Activated T-cell treated with anti-CD3 and anti-CD28 coated beads, Interleukin-2, amount 50 U/mL, for 72 hours (primary cell): ENCODE measurements at places on chromosomes 1 and 21.

GRCh38 chr1:168613691-168614231 lies 37.4 kb downstream of the XCL1 start:
- DNase-seq: no peak

DNA sequence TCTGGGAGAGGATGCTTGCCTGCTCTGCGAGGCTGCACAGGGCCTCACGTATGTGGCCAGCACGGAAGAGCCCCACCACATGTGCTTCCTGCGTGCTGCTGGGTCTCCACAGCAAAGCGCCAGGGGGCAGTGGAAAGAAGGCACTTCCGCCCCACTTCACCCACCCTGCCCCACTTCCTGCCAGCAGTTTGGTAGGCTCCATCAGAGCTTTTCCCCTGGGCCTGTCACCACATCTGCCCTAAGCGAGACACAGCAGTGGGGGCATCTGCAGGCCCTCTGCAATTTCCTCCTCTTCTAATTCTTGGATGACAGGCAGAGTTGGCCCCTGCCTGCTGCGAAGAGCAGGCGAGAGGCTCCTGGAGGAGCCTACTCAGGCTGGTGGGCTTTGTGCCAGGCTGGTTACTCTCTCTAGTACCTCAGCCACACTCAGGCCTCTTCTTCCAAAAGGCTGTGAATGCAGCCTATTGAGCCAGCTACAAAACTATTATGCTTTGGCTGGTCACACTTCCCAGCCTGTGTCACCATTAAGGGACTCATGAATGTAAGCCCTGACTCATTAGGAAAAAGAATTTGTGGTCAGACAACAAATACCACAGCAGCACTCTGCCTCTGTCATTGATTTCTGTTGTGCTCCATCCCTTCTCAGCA lies 25.0 kb downstream of the CD244 start:
- peak; percentile 81 for DNase-seq

- DNase-seq: no peak
Measured at GRCh38 chr1:162144268-162144667, 74.8 kb downstream of the NOS1AP start.

GRCh38 chr1:7418442-7419080 lies 352.5 kb upstream of the VAMP3 start:
- no peak for DNase-seq

DNA sequence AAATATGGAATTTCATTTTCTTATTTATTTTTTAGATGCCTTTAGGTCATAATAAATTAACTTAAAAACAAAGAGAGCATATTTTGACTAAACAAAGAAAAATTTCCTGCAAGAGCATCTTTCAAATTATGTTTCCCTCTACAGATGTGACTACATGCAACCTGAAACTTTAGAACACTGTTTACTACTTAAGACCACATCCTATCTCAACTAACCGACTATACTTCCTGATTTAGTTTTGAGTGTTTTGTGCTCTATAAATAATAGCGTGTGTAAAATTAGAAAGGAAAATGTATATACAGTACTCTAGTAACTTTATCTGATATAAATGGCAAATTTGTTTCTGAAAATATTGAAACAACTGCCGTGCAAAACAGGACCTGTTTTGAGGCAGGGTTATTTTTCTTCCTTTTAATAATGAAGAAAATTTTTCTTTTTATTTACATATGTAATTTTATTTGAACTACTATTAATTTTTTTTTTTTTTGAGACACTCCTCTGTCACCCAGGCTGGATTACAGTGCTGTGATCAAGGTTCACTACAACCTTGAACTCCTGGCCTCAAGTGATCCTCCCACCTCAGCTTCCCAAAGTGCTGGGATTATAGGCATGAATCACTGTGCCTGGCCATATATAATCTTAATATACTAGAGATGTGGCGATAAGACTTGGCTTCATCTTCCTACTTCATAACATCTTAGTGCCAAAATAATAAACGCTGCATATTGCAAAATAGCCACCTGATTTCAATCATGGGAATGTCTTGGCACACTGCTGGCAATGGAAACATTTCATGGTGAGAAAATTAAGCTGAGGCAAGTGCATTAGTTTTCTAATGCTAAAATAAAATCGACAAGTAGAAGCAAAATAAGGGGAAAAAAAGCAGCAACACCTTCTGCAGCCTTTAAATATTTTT lies 12.3 kb downstream of the ZRANB2 start:
- DNase-seq: no peak

DNA sequence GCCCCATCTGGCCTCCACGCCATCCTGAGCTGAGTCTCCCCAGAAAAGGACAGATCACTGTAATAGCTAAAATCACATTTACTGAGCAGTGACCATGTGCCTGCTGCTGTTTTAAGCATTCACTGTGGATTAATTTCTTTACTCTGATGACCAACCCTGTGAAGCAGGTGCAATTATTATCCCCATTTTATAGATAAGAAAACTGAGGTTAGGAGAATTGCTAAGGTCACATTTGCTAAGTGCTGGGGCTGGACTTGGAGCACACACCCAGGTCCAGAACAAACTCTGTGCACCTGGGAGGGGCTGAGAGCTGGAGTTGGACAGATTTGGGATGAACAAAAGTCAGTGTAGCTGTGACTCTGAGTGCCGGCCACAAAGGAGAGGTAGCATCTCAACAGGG lies 58.0 kb downstream of the SDC3 start:
- no peak for DNase-seq

DNA sequence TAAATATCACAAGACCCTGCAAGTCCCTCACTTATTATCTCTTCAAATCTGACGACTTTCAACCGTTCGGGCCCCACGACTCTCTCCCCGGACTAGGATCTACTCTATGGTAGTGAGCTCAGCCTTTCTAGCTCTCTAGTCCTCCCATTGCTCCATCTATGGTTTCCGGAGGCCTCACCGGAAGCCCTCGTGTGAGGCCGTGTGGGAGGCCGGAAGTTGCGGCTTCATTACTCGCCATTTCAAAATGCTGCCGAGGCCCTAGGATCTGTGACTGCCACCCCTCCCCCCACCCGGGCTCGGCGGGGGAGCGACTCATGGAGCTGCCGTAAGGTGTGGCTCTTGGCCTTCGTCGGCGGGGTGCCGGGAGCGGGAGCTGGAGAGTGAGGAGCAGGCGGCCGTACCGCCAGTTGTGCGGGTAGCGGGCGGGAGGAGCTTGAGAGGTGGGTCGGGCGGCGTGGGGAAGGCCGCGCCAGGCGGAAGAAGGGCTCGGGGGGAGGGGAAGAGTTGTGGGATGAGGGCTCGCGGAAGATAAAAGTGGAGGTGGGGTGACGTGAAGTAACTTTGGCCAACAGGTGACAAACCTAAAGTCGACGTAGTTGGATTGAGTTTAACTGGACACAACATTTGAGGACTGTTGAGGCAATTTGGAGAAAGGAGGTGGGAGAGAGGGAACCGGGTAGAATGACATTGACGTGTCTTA lies at the start of gene MDM4:
TSS of gene MDM4 (plus strand) at position 227 of the 700 bp plus-strand sequence. CDS start 9,113 bp downstream, outside the sequence.
- peak; percentile 95 for DNase-seq

DNA sequence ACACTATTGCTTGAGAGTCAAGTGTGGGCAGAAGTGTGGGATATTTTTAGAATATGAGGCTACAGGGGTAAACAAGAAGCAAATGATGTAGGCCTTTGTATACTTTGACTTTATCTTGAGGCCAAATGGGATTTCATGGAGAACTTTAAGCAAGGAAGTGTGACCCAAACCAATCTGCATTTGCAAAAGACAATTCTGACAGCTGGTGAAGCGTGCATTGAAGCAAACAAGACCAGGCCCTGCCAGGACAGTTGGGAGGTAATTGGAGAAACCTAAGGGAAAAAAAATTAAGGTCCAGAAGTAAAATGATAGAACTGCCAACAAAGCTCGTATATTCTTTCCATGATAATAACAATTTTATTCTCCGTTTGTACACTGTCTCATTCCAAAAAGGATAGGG lies 168.3 kb downstream of the TM2D1 start:
- no peak for DNase-seq

- DNase-seq: no peak
Measured at GRCh38 chr1:65079941-65080340, 68.1 kb upstream of the AK4 start.

- DNase-seq: no peak
Measured at GRCh38 chr1:39654291-39654690, 14.8 kb upstream of the HEYL start.

DNA sequence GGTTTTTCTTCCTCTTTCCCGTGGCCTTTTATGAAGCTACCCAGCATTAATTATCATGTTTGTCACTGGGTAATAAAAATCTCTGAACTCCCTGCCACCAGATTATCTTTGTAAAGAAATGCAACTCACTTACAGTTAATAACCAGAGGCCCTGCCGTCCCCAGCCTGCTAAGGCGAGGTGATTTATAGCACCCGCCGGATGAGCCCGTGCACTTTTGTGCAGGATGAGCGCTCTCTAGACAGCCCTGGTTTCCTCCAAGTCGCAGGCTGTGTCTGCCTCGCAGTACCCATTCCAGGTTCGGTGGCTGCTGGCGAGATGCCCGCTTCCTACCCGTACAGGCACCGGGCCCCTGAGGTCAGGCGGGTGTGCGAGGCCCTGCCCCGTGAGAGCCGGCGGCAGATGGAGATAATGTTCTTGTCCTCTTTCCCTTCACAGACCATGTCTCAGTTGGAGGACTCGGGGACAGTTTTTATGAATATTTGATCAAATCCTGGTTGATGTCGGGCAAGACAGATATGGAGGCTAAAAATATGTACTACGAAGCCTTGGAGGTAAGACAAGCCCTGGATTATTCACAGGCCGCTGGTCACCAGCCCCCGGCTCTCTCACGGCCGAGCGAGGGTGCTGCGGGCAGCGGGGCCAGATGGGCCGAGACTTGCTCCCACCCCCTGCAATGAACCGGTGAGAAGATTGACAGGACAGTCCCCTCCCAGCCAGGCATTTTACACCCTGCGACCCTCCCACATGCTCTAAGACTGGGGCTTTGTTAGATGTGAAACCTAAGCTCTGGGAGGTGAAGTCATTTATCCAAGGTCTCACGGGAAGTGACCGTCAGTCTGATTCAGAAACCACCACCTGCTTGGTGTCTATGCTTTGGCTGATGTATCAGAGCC lies 28.5 kb upstream of the SELENON start:
- peak; percentile 12 for DNase-seq

DNA sequence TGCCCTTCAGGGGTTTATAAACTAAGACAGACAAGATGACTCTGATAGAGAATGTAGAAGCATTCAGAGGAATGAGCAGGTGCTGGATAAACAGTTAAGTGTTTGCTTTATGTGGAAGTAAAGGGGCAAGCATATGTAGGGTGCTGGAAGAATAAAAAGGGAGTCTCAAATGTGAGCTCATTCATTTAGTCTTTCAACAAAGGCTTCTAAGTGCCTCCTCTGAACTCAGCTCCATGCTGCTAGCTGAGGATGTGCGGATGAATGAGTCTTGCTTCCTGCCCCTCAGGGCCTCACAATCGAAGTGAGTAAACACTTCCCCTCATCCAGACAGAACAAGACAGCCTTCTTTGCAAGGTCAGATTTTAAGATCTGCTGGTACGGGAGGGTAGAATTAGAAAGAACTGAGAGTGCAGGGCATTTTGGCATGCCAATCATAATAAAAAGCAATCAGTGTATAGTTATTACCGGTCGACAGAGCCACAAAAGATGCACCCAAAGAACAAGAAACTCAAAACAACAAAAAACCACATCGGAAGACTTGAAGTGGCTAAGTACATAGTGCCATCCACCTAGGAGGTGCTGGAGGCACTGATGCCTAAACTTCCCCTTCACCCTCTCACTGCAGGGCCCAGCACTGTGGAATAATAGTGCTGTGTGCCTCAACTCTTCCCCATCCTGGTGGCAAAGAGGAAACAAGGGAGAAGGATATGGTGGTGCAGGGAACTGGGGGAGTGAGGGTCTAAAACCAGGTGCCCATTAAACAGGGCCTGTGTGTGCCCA lies 69.8 kb downstream of the TNR start:
- no peak for DNase-seq

DNA sequence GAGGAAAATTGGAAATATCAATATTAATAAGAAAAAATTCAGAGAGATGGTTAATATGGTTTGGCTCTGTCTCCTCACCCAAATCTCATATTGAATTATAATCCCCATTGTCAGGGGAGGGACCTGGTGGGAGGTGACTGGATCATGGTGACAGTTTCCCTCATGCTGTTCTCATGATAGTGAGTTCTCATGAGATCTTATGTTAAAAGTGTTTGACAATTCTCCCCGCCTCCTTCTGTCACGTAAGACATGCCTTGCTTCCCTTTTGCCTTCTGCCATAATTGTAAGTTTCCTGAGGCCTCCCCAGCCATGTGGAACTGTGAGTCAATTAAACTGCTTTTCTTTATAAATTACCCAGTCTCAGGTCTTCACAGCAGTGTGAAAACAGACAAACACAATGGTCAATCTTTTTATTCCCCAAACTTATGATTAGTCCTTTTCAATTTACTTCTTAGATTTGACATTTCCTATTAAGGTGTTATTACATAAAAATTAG lies 11.0 kb downstream of the EGLN1 start:
- DNase-seq: no peak

GRCh38 chr21:27082431-27083010 lies 115.6 kb upstream of the ADAMTS5 start:
- no peak for DNase-seq

GRCh38 chr1:40197656-40198055 lies 36.5 kb downstream of the RLF start:
- DNase-seq: no peak

DNA sequence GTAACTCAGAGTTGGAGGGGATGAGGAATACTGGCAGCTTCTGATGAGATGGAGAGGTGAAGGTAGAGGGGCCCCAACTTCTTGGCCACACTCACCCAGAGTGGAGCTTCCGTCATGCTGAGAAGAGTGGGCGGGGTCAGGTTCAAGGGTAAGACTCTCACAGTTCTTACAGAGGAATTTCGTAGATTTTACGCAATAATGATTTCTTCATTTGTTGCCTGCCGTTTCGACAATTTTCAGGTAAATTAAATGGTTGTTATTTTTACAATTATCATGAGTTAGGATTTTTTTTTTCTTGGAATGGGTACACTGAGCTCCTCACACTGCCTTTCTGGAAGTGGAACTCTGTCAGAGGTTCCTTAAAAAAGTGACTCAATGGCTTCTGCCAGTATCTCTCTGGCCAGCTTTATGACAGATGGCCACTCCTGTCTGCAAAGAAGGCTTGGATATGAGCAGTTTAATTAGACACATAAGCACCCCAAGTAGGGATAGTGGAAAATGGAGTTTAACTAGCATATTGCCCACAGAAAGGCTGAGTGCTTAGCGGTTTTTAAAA lies 13.8 kb upstream of the NLRP3 start:
- no peak for DNase-seq

DNA sequence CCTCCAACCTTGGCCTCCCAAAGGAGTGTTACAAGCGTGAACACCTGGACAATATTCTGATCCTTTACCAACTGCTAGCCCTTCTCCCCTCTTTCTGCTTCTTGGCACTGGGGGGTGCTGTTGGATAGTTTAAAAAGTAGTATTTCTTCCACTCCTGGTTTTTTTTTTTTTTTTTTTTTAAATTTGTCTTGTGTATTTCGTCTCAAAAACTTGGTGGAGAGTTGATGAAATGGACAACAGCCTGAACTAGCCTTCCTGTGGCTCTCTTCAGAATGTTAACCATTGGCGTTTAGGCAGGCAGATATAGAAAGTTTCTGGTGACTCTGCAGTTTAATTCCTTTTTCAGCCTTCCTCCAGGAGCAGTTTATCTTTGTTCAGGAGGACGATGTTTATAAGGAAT lies 69.7 kb upstream of the USP24 start:
- DNase-seq: peak; percentile 37
